ENCODE measurements at places on chromosomes 6 and 20.

DNA sequence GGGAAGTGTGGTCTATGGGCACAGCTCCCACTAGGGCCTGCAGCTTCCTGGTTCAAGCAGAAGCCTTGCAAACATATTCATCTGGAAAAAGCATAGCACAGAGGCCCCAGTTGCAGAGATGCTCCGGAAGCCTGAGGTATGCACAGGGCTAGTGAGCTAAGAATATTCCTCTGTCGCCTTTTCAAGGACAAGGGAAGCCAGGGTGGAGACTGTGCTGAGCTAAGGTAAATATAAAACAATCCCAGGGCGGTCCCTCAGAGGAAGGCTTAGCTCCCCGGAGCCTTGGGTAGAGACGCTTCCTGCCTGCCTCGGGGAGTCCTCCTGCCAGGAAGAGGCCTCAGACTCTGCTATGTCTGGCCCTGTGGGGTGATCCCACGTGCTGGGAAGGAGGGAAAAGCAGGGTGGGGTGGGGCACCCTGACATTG is 134.8 kb upstream of the FOXA2 start:
- no peak for DNase-seq

DNA sequence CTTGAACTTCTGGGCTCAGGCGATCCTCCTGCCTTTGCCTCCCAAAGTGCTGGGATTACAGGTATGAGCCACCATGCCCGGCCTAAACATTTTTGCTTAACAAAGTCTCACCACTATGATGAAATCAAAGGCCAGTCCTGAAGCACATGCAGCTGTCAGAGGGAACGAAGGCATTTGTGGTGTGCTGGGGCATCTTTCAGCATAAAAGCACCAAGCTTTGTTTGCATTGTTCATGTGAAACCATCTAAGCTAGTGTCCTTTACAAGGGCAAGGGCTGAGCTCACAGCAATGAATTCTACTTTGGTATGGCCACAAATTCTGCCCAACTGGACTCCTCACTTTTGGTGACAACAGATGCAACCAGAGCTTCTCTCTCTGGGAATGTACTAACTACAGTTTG is 66.8 kb downstream of the ZFP64 start:
- DNase-seq = no peak

GRCh38 chr20:38094373-38094891 is 60.9 kb downstream of the RPRD1B start:
- DNase-seq = no peak

DNA sequence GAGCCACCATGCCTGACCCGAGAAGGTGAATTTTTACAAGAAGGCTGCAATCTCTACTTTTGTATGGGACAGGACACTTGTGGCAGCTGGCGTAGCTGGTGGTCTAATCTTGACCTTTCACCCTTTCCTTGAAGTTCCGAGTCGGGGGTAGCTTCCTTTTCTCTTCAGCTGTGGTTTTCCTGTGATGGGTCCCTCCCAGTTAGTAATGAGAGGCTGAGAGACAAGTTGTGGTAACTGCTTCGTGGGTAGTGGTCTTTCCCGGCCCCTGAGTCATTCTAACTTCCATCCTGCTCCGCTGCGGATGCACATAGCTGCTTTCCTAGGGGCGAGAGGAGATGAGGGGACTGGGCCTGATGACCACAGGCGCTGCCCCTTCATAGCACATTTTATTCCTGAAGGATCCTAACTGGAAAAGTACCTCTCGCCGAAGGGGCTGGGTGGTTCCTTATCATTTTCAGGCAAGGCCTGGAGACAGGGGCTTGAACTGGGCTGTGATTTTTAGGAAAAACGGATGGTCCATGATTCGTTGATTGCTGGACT is 3.1 kb downstream of the SYNJ2 start:
- DNase-seq = no peak

- no peak for DNase-seq
Observed at GRCh38 chr20:24821391-24821790, 127.7 kb upstream of the CST7 start.

DNA sequence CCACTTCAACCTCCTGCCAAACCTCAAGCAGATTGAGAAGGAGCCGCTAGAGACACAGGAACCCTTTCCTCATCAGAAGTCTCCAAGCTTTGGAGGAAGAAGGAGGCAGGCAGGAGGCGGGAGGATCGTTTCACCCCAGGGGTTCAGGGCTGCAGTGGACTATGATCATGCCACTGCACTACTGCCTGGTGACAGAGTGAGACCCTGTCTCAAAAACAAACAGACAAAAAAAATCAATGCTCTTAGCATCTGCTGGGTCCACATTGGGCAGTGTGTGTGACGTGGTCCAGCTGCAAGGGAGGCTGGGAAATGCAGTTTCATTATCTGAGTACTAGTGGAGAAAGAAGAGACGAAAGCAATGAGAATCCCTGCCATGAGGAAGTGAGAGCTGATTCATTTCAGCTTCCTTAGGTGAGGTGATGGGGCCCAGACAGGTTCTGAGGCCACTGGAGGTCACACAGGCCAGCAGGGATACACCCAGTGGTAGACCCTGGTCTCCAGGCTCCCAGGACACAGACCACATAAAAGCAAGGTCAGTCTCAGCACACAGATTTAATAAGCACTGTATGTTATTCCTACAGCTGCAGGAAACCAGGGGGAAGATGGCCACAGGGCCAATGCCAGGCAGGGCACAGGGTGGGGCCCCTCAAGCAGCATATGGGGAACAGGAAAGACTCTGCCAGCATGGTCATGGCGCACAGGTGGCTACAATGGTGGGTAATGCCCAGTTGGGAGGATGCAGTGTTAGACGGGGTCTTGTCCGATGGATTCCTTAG is 4.3 kb downstream of the GFRA4 start:
- no peak for DNase-seq

DNA sequence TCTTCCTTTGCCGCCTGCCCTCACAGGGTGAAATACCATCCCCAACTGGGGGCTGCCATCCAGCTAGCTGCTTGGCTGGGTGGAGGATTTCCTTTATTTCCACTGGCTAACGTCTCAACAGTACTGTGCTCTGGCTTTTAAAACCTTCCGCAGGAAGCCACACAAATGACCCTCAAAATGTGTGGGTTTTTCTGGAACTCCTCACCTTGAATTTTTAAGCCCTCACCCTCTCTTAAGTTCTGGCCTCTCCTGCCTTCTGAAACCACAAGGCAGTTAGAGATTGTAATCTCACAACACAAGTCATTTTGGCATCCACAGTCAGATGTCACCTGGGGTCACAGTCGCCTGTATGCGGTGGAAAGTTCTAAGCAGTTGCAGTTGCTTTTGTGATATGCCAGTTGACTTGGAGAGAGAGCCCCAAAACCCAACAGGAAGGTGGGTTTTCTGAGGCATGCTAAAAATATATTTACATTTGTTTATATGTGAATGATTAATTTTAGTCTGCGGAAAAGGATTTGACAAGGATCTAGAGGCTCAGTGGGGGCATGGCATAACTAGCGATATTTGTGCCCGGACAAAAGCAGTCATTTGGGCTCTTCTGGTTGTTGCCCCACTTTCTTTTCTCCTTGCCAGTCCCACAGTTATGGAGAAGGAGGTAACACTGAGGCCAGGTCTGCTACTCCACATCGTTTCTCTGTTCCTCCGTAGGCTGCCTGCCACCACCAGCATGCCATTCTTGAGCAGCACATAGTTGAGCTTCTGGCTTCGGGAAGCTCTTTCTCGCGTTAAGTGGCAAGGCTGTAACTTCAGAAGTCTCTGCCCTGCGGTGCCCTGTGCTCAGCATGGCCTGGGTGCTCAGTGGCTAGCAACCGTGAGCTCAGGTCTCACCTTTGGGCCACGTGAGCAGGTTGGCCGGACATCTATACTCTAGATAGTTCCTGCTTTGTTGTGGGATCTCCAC is 335.3 kb downstream of the CD83 start:
- DNase-seq = no peak

DNA sequence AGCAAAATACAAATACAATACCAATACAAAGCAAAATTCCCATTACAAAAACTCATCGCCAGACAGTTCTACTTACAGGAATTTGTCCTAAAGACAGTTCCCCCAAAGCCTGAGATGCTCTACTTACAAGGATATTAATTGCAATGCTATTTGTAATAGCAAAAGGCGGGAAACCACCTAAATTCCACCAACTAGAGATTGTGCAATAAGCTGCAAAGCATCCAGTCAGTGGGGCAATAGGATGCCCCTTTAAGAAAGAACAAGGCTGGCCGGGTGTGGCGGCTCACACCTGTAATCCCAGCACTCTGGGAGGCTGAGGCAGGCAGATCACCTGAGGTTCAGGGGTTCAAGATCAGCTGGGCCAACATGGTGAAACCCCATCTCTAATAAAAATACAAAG is 39.1 kb downstream of the FAM209B start:
- DNase-seq = no peak

DNA sequence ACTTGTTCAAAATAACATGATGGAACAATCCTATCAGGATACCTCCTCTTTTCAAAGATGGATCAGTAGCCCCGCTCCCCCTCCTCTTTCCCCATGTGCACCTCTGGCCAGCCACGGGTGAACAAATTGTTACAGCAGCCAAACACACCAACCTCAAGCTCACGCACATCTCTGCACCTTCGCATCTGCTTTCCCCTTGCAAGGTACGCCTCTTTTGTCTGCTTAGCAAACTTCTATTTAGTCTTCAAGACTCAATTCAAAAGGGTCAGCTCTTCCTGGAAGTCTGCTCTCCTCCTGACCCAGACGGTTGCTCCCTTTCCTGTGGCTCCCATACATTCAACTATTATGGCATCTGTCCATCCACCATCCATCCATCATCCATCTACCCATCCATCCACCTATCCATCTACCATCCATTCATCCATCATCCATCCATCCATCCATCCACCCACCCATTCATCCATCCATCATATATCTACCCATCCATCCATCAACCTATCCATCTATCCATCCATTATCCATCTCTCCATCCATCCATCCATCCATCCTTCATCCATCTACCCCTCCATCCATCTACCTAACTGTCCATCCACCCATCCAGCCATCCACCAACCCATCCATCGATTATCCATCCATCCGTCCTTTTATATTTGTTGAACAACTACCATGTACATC is 36.3 kb upstream of the CDH22 start:
- DNase-seq = no peak

DNA sequence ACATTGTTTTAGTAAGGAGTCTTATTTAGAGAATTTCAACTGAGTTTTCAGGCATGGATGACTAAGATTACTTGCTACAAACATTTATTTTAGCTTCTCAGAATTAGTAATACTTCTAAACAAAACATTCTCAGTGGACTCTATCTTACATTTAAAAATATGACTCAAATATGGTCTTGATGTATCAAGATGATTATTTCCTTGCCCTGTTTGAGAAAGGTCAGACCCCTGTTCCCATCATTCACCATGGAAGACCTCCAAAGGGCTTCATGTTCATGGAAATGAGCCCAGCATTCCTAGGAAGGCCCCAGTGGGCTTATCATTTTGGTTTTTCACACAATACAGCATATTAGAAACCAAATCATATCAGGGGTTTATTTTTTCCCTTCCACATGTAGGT is 24.6 kb upstream of the TRPC4AP start:
- DNase-seq = no peak

DNA sequence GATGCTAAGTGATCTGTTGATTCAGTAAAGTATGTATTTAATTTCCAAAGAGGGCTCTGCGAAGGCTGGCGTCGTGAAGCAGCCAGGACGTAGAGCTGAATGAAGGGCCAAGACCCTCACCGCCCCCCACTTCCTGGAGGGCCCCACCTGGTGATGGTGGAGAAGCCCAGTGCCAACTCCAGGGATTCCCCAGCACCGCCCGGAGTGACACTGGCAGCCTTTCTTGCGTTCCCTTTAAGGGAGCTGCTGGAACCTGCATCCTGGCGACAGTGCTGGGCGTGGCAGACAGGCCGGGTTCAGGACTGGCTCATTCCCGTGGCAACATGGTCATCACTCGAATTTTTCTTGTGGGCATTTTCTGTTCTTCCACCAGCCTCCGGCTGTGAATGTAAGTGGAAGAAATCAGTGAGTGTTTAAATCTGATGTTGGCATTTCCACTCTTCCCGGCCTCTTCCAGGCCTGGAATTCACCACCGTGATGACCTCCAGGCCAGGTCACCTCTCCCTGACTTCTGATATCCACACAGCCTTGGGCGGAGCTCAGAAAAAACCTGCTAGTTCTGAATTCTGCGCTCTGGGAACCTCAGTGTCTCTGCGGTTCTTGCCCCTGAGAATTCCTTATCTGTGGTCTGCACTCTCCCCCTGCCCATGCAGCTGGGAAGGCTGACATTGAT is 57.4 kb upstream of the DACT2 start:
- no peak for DNase-seq

DNA sequence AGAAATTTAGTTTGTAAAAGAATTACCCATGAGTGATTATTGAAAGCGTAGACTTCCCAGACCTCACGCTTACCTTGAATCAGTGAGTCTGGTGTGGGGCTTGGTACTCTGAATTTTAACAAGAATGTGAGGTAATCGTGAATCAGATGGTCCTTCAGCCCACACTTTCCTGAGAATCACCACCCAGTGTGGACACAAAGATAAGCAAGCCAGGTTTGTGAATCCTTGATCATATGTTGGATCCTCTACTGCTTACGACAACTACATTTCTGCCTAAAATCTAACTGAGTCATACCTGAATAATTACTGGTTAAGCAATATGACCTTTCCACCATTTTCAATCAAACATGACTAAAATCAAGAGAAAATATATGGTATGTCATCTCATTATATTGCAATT is 589.3 kb downstream of the TFAP2A start:
- DNase-seq = no peak

DNA sequence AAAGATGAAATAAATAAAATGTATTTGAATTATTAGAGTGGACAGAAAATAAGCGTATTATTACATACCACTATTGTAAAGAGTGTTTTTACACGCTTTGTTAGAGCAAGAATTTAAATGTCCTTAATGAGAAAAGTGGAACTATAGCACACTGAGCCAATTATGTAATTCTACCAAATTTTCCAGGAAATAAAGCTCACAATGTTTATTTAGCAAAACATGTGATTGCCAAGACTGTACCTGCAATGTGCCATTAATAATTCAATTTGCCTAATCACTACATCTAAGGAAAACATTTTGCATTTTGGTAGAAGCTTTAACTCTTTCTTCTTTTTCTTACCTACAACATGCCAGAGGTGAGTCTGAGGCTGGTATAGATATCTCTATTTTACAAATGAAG is 58.7 kb upstream of the PHACTR1 start:
- no peak for DNase-seq

DNA sequence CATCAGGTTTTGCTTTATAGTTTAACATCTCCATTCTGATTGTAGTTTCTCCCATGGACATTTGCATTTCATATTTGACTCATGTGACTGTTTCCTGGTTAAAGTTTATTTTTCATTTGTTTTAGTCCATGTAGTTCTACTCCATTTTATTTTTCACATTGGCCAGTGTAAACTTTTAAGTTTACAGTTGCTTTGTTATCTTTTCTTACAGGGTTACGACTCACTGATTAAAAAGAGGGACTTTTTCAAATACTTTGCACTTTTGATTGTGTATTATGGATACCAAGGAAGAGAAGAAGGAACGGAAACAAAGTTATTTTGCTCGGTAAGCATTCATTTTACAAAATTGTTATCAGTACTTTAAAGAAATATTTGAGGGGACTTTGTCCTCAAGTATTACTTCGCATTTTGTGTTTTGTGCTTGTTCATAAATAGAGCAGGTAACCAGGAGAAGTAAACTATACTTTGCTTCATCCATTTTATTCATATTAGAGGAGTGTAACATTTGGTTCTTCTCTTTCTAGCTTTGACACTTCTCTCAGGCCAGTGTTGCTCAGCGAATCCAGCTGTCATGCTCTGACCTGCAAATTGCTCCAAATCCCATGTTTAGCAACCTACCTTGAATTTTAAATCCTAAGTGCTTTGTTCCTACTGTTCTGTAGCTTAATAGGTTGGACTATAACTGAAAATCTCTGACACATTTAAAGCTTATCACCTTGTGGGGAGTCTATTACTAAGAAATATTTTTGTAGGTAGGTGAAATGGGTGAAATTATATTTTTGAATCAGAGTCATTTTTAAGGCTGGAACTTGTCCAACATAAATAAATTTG is 24.5 kb downstream of the NCOA7 start:
- no peak for DNase-seq
